ENCODE measurements at places on chromosomes 6 and 20.

- no peaks in the 10 kb centered on the region for H3K36me3 ChIP-seq
- DNase-seq = no peak
- no peak overlapping the region for H3K4me3 ChIP-seq
Observed at GRCh38 chr20:15200147-15200565, 862.7 kb upstream of the FLRT3 start.

DNA sequence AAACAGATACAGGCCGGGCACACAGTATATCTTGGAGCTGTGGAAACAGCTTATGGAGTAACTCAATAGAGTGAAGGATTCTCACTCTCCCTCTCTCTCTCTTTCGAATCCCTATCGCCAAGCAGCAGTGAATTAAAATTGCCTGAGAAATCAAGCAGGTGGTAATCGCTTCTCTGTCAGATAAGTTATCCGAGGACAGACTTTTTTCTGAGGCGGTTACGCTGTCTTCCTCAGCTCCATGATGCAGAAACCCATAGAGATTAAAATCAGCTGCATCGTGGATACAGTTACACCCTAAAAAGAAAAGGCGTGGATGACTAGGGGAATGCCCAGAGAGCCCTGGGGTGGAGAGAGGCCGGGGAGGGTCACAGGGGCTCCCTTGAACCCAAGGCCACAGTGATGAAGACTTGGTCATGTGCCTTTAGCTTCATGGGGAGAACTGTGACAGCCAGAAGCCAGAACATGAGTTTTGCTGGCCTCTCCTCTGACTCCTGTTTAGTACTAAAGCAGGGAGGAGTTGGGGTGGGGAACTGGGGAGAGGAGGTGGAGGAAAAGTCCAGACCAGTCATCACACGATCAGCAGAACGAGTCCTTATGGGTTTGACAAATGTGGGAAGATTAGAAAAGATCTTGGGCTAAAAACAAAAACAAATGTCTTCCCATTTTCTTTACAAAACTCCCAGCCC lies 138.8 kb upstream of the JARID2 start:
- no peaks in the 10 kb centered on the region for H3K27me3 ChIP-seq
- no peaks in the 10 kb centered on the region for H3K4me1 ChIP-seq
- H3K36me3 ChIP-seq = no peaks in the 10 kb centered on the region
- DNase-seq = no peak

GRCh38 chr6:37038292-37039198 lies 33.1 kb downstream of the FGD2 start:
- no peaks in the 10 kb centered on the region for H3K36me3 ChIP-seq
- H3K4me3 ChIP-seq = no peak overlapping the region
- peaks cover 3% of the 10 kb centered on the region for H3K4me1 ChIP-seq
- H3K27ac ChIP-seq = no peak overlapping the region
- peak; percentile 18 for DNase-seq

GRCh38 chr6:40901322-40902055 lies 137.5 kb downstream of the UNC5CL start:
- H3K27ac ChIP-seq = no peak overlapping the region
- H3K36me3 ChIP-seq = no peaks in the 10 kb centered on the region
- H3K4me3 ChIP-seq = no peak overlapping the region
- H3K4me1 ChIP-seq = no peaks in the 10 kb centered on the region

- H3K4me3 ChIP-seq = no peak overlapping the region
- no peaks in the 10 kb centered on the region for H3K36me3 ChIP-seq
- peaks cover 10% of the 10 kb centered on the region for H3K4me1 ChIP-seq
- no peak for DNase-seq
- H3K27ac ChIP-seq = peak overlapping the region; percentile 15
Observed at GRCh38 chr6:53728570-53729194, 63.1 kb upstream of the KLHL31 start.

- no peak within 1 kb of the TSS for H3K4me3 ChIP-seq
- no peaks in the 10 kb centered on the region for H3K36me3 ChIP-seq
- H3K27ac ChIP-seq = no peak within 1 kb of the TSS
- H3K27me3 ChIP-seq = no peaks in the 10 kb centered on the region
- no peak for DNase-seq
Observed at GRCh38 chr6:52087498-52087999, at the start of gene PKHD1. PKHD1 (minus strand) TSS chr6:52087613; CDS start chr6:52084933, 2,680 bp downstream.

DNA sequence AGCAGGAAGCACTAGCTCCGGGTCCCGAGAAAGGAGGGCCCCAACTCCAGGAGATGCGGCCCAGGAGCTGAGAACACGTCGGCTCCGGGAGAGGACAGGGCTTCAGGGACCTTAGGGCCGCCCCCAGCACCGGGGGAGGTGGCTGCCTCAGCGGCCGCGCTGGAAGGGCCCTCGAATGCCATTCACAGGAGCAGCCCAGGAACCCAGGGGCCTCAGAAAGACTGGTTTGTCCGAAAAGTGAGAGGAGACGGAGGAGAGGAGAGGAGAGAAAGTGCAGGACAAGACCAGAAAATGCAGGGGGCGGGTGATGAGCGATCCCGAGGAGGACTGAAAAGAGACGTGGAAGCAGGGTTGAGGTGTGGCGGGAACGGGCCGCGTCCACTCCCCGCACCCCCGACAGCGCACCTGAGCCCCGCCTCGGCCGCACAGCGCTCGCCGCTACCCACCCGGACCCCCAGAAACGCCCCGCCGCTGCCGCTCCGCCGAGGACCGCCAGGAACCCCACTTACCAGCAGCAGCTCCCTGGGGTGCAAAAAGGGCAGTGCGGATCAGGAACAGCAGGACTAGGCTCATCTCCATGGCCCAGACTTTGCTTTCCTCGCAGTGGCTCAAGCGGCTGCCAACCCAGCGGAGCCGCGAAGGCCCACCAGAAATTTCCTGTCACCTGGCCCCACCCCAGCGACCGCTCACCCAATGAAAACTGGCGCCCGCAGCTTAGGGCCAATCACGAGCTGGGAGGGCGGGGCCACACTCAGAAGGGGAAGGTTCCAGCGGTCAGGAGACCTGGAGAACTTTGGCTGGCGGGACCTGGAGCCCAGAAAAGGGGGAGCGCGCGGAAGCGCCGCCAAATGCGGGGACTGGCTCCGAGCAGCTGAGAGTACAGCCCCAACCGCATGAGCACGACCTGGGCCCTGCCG lies 25.4 kb downstream of the HLA-F start:
- peaks cover 12% of the 10 kb centered on the region for H3K4me1 ChIP-seq
- H3K27ac ChIP-seq = no peak overlapping the region
- peak; percentile 39 for DNase-seq

GRCh38 chr6:25322692-25323091 lies 43.5 kb downstream of the CARMIL1 start:
- no peaks in the 10 kb centered on the region for H3K27me3 ChIP-seq
- H3K4me1 ChIP-seq = no peaks in the 10 kb centered on the region
- no peak overlapping the region for H3K27ac ChIP-seq
- no peaks in the 10 kb centered on the region for H3K36me3 ChIP-seq

DNA sequence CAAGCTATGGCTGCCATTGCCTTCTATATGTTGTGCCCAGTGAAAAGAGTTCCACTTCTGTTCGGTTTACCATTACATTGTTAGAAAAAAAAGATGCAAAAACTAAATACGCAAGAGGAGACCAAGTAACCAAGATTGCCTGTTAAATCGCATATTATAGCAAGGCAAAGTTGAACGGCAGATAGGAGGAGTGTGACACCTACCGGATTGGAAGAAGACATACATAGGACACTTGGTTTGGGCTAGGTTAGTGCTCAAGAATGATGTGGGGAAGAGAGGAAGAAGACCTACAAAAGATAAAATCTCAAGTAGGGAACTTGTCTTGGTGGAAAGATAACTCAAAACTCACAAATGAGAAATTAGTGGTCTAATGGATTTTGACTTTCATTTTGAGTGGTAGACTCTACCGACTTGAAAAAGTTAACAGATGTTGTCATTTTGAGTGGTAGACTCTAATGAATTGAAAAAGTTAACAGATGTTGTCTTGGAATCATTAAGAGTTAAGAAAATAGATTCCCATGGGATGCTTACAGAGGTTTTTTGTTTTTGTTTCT lies 95.5 kb downstream of the F13A1 start:
- no peak overlapping the region for H3K27ac ChIP-seq
- no peak overlapping the region for H3K4me3 ChIP-seq
- no peak for DNase-seq

DNA sequence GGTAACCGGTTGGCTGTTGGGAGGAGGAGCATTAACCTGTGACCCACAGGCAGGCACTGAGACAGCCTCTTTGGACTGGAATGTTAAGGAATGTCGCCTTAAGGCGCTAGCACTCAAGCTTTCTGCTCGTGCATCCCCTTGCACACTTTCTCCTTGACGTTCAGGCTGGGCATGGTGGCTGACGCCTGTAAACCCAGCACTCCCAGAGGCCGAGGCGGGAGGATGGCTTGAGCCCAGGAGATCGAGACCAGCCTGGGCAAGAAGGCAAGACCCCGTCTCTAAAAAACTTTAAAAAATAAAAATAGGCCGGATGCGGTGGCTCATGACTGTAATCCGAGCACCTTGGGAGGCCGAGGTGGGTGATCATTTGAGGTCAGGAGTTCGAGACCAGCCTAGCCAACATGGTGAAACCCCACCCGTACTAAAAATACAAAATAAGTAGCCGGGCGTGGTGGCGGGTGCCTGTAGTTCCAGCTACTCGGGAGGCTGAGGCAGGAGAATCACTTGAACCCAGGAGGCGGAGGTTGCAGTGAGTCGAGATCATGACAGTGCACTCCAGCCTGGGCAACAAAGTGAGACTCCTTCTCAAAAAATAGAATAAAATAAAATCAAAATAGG lies 1.9 kb upstream of the GID8 start:
- H3K27ac ChIP-seq = peak overlapping the region; percentile 98

DNA sequence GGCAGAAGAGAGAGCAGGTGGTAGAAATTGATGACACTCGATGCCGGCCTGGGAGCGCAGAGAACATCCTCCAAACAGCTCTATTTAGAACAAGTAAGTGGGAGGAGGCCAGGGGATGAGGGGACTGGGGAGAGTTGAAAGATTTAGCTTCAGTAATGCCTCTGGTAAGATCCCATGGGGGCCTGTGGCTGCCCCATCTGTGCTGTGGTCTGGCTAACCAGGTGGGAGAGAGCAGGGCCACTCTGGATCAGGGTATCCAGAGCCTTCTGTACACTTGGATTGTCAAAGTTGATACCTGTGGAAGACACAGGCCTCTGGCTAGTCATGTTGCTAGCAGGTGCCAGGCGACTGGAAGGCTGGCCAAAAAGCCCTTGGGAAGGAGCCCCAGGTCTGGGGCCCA lies 27.6 kb downstream of the NCOA5 start:
- peaks cover 44% of the 10 kb centered on the region for H3K36me3 ChIP-seq
- no peak for DNase-seq
- H3K27ac ChIP-seq = no peak overlapping the region
- no peak overlapping the region for H3K4me3 ChIP-seq
- peaks cover 14% of the 10 kb centered on the region for H3K4me1 ChIP-seq
- no peaks in the 10 kb centered on the region for H3K27me3 ChIP-seq

GRCh38 chr6:97293198-97293696 lies 10.2 kb upstream of the MMS22L start:
- DNase-seq = no peak
- no peak overlapping the region for H3K4me3 ChIP-seq
- H3K4me1 ChIP-seq = no peaks in the 10 kb centered on the region
- H3K36me3 ChIP-seq = no peaks in the 10 kb centered on the region

DNA sequence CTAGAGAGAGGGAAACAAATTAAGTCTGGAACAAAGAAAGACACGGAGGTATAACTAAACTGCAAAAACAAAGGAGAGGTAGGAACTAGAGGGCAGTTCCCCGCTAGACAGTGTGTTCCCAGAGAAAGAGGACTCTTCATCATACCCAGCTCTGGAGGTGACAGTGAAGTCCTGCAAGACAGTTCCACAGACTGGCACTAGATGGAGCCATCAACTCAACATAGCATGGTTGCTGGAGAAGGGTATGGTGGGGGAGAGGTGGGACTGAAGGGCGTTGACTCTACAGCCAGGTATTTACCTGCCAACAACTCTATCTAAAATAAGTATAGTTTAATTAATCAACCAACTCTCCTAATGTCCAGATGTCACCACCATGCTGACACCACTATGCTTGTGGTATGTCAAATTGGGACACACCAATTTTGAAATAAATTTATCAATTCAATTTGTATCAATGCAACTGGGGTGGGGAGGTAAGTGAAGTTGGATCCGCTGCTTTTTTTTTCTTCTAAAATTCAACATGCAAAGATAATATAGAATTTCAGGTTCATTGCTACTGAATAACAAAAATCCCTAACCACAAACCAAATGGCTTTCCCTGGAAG lies 9.7 kb downstream of the BACH2 start:
- no peak overlapping the region for H3K4me3 ChIP-seq
- no peak overlapping the region for H3K27ac ChIP-seq
- H3K4me1 ChIP-seq = peaks cover 27% of the 10 kb centered on the region
- DNase-seq = no peak

DNA sequence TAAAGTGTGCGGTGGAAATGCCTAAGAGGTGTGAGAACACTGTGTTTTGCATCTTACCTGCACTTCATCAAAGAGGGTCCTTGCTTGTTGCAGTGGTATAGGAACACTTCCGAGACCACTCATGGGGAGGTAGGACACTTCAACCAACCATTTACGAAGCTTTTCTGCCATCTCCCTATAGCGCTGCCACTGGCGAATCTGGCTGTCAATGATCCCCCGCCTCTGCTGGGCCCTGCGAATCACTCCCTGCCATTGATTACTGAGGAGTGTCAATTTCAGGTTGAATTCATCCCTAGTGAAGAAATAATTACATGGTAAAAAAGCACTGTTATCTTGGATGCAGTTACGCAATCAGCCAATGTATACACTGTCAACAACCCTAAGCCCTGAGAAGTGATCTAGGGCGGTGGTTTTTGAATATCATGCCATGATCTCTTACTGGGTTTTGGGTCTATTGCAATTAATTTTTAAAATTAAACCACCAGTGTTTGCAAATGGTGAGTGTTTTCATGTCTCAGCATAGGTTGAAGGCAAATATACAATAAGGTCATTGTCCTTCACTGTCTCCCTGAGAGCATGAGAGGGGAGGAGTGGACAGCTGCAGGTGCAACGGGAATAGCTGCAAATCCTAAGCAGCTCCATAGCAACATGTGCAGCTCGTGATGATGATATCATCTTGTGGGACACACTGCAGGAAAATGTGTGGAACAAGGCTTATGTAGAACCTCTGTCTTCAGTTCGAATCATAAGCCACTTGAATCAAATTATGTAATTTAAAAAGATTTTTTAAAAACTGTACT lies 400.6 kb downstream of the ESR1 start:
- H3K36me3 ChIP-seq = peaks cover 54% of the 10 kb centered on the region
- no peaks in the 10 kb centered on the region for H3K27me3 ChIP-seq
- no peaks in the 10 kb centered on the region for H3K4me1 ChIP-seq
- H3K4me3 ChIP-seq = no peak overlapping the region

- H3K4me1 ChIP-seq = peaks cover 15% of the 10 kb centered on the region
- H3K4me3 ChIP-seq = no peak overlapping the region
Observed at GRCh38 chr6:111980971-111981840, 72.7 kb upstream of the CCN6 start.

DNA sequence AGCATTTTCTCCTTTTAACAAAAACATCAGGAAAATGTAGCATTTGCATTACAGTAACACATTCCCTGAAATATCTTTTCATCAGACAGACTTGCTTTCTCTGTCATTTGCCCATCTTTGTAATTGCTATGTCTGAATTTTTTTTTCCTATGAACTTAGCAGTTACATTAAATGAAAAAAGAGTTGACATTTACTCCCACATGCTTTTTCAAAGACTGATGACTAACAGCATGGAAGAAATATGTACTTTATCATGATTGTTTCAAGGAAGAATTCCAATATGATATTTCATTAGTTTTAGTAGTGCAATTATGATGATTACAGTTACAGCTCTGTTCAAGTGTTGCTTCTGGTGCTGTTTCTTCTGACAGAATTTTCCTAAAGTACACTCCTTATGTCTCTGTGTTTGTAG lies 864.5 kb upstream of the MAN1A1 start:
- H3K4me1 ChIP-seq = no peaks in the 10 kb centered on the region
- no peaks in the 10 kb centered on the region for H3K27me3 ChIP-seq
- H3K36me3 ChIP-seq = no peaks in the 10 kb centered on the region
- H3K27ac ChIP-seq = no peak overlapping the region

All from astrocyte (in vitro differentiated cells and primary cell).